ENCODE measurements at places on chromosomes 4 and X.
A peak's percentile ranks its signal among the peaks of the same experiment; 100 is the strongest.

- peak; percentile 44 for DNase-seq
Measured at GRCh38 chrX:30589146-30589888, 11.8 kb upstream of the TASL start.

DNA sequence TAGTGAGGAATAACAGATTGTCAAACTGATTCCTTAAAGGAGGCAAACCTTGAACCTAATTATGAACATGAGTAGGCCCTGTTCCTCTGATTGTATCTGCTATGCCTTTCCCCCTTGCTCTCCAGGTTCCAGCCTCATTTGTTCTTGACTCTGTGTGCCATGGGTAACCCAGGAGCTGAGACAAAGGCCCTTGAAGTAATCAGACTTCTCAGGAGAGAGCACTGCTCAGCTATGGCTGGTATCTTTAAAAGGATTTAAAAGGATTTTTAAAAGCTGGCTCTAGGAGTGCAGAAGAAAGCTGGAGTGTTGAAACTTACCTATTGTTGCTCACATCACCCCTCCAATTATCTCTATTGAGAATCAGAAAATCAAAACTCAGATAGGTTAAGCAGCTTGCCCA is 1565.5 kb upstream of the AGA start:
- no peak for DNase-seq

- DNase-seq, result no peak
Measured at GRCh38 chrX:1591863-1592469, 562 bp downstream of the AKAP17A start.

GRCh38 chr4:183906739-183907651 is 1.9 kb downstream of the STOX2 start:
- peak; percentile 54 for DNase-seq

DNA sequence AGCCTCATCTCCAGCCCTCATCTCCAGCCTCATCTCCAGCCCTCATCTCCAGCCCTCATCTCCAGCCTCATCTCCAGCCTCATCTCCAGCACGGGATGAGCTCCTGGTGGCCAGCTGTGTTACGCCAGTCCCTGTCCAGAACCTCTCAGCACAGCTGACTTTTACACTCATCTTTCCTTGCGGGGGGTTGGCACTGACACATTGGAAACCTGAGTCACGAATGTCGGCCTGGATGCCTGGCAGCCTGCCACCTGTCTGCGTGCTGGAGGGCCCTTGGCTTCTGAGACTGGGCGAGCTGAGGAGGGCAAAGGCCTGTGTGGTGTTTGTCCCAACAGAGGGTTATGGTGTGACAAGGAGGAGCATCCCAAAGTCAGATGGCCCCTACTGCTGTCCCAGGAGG is 66.1 kb upstream of the HGFAC start:
- no peak for DNase-seq

DNA sequence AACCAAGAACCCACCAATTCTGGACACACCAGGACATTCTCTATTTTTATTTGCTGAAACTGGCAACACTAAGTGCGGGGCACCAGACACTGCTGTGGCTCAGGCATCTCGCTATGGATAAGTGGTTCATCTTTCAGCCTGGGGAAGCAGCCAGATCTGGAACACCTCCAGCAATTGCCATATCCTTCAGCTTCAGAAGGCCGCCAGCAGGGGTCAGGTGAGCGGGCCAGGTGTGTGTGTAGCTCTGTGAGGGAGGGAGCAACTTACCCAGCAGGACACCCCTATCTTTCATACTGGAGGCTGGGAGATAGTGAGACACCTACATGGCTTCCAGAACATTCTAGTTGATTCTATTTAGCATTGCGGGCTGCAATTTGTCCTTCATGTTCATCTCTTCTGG is 57.0 kb upstream of the GBA3 start:
- no peak for DNase-seq

- DNase-seq, result no peak
Measured at GRCh38 chrX:121987163-121987562, 939.8 kb downstream of the GLUD2 start.

All from pons (tissue), 1 donor.